ENCODE measurements at places on chromosomes 12 and 14. TPM values are rescaled to one million over a fixed set of nuclear protein-coding genes. Genes with fewer than 3 reads are reported as not detected.

DNA sequence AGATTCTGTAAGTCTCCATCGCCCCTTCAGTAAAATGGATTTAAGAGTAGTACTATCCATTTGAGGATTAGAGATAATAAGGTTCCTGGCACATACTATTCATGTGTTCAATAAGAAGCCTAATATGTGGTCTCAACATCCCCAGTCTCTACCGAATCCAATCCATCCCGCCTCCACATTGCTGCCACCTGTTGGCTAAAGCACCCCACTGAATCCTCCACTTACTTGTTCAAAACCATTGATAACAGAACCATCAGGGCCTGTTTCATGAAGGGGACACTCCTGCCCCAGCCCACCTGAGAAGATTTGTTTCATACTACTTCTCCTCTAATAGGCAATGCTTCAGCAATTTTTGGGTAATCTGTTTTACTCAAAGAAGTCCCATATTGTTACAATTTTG, 147.5 kb downstream of the SLC2A13 start:
- no peak overlapping the region for H3K4me3 ChIP-seq
- H3K4me1 ChIP-seq: peaks cover 23% of the 10 kb centered on the region
- H3K27ac ChIP-seq: no peak overlapping the region
- no peaks in the 10 kb centered on the region for H3K36me3 ChIP-seq

The ZBTB1 gene
- 24.7 TPM for total RNA-seq

The FOXN4 gene
- 0.37 TPM for total RNA-seq

The GALNT9 gene
- 0.90 TPM for total RNA-seq

The FKBP3 gene
- total RNA-seq: 118 TPM

DNA sequence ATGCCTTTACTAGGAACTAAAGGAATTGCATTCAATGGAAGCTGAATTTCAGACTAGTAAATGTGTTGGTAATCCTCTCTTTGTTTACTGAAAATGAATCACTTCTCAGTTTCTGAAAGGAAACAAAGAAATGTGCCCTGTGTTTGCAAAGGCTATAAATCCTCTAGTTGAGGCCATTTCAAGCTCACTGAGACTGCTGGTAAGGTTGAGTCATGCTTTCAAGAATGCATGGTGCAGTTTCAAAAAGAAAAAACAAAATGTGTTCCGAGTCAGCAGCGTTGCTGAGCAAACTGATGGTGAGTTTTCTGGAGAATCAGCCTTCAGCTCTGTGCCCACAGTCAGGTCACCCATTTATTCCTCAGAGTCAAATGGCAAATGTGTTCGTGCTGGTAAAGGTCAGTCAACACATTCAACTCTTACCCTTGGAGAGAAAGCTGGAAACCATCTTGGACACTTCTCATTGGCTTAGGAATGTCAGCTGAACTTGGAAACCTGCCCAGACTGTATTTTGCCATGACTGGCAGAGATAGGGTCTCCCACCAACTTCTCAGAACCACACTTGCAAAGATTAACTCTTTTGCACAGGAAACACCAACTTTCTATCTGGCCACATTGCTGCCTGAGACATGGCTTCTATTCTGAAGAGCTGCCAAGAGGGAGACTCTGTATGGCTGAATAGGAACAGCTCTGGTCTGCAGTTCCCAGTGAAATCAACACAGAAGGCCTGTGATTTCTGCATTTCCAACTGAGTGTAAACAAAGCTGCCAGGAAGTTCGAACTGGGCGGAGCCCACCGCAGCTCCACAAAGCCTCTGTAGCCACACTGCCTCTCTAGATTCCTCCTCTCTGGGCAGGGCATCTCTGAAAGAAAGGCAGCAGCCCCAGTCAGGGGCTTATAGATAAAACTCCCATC, 484.4 kb downstream of the ATP23 start:
- no peaks in the 10 kb centered on the region for H3K27me3 ChIP-seq
- DNase-seq: peak; percentile 46
- peak overlapping the region; percentile 88 for H3K27ac ChIP-seq
- peaks cover 32% of the 10 kb centered on the region for H3K36me3 ChIP-seq
- H3K4me3 ChIP-seq: 0 out of 2 replicates have a peak overlapping the region, but pooled peaks have one; percentile 4

DNA sequence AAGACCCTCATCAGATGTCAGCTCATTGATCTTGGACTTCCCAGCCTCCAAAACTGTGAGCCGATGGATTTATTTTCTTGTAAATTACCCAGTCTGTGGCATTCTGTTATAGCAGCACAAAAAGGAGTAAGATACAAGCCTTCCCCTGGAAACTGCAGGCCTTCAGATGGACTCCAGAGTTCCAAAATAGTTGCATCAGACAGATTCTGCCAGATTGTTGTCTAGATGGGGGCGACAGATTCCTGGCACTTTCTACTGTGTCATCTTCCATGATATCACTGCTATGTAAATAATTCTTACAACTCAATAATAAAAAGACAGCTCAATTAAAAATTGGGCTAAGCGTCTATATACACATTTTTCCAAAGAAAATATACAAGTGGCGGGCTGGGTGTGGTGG, 17.2 kb upstream of the MARK3 start:
- DNase-seq: no peak
- H3K4me1 ChIP-seq: peaks cover 11% of the 10 kb centered on the region
- H3K27ac ChIP-seq: no peak overlapping the region
- peaks cover 5% of the 10 kb centered on the region for H3K27me3 ChIP-seq
- H3K36me3 ChIP-seq: peaks cover 7% of the 10 kb centered on the region
- no peak overlapping the region for H3K4me3 ChIP-seq

The TSHR gene
- not detected for total RNA-seq

The DNAJC22 gene
- 0.14 TPM for total RNA-seq

- no peak overlapping the region for H3K27ac ChIP-seq
- no peak for DNase-seq
- no peak overlapping the region for H3K4me3 ChIP-seq
Observed at GRCh38 chr12:94079566-94080340, 68.6 kb upstream of the PLXNC1 start.

DNA sequence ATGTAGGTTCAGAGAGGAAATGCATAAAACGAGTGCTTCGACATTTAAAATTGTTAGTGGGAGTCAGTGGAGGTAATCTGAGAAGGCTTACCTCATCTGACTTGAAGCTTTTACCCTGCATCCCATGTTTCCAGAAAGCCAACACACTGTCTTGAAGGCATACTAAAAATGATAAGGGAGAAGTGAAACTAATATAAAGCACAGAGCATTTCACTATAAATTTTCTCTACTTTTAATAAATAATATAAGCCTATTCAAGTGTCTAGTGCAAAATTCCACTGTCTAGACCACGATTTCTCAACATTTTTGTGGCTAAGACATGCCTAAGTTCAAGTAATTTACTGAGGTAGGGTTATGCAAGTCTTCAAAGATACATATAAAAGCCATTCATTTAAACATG, 29.1 kb upstream of the CDKL1 start:
- no peak for DNase-seq
- no peak overlapping the region for H3K27ac ChIP-seq
- H3K4me3 ChIP-seq: no peak overlapping the region
- H3K36me3 ChIP-seq: peaks cover 10% of the 10 kb centered on the region
- no peaks in the 10 kb centered on the region for H3K4me1 ChIP-seq

DNA sequence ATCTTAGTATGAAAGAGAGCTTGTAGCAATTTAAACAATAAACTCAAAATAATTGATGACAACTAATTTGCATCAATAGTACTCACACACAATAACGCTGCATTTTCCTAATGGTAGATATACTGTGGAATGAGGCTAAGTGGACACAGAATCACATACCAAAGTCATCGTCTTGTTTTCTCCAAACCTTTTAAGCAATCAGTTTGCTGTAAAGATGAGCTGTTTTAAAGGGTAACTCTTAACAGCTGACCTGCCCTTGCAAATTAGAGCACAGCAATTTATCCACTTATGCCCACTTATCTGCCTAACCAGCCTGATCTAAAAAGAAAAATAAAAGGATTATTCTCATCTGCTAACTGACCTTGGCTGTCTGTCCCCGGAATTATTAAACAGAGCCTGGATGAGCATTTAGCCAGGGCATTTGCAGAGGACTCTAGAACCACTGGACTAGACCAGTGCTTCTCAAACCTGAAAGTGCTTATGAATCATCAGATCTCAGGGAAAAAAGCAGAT, 174.3 kb upstream of the BCL2L14 start:
- no peaks in the 10 kb centered on the region for H3K27me3 ChIP-seq
- 0 out of 2 replicates have a peak, but pooled peaks cover 2% of the 10 kb centered on the region for H3K36me3 ChIP-seq
- H3K27ac ChIP-seq: no peak overlapping the region
- no peak for DNase-seq
- peaks cover 18% of the 10 kb centered on the region for H3K4me1 ChIP-seq
- no peak overlapping the region for H3K4me3 ChIP-seq

DNA sequence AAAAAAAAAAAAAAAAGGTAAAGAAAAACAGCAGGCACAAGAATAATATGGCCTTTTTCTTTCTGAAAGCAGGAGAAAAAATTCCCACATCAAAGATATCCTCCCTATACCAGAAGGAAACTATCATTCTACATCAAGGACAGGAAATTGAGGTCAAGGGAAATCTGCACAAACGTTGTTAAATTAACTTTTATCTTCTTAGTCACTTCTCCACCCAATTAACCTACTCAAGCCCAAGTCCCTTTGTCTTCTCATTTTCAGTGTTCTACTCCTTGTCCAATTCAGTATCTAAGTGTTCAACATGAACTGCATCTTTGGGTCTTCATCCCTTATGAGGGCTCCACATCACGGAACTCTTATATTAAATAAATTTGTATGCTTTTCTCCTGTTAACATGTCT, 15.7 kb downstream of the NDUFA12 start:
- H3K4me3 ChIP-seq: no peak overlapping the region
- H3K36me3 ChIP-seq: peaks cover 5% of the 10 kb centered on the region
- peaks cover 5% of the 10 kb centered on the region for H3K4me1 ChIP-seq
- DNase-seq: no peak
- H3K27me3 ChIP-seq: no peaks in the 10 kb centered on the region
- no peak overlapping the region for H3K27ac ChIP-seq

- no peak overlapping the region for H3K27ac ChIP-seq
- H3K4me3 ChIP-seq: no peak overlapping the region
- H3K4me1 ChIP-seq: peaks cover 13% of the 10 kb centered on the region
- no peaks in the 10 kb centered on the region for H3K27me3 ChIP-seq
Observed at GRCh38 chr12:52190860-52191729, 719 bp downstream of the KRT80 start.

- peak overlapping the region; percentile 58 for H3K4me3 ChIP-seq
- peaks cover 7% of the 10 kb centered on the region for H3K27me3 ChIP-seq
- peak; percentile 70 for DNase-seq
- H3K36me3 ChIP-seq: no peaks in the 10 kb centered on the region
- H3K27ac ChIP-seq: no peak overlapping the region
- peaks cover 4% of the 10 kb centered on the region for H3K4me1 ChIP-seq
Observed at GRCh38 chr14:21300892-21301291, 21.0 kb downstream of the RPGRIP1 start.

- H3K27ac ChIP-seq: no peak overlapping the region
- H3K27me3 ChIP-seq: peaks cover 3% of the 10 kb centered on the region
- H3K4me1 ChIP-seq: peaks cover 14% of the 10 kb centered on the region
- H3K4me3 ChIP-seq: no peak overlapping the region
- DNase-seq: no peak
- H3K36me3 ChIP-seq: peaks cover 10% of the 10 kb centered on the region
Observed at GRCh38 chr12:127675936-127676335, 591.0 kb upstream of the TMEM132C start.

DNA sequence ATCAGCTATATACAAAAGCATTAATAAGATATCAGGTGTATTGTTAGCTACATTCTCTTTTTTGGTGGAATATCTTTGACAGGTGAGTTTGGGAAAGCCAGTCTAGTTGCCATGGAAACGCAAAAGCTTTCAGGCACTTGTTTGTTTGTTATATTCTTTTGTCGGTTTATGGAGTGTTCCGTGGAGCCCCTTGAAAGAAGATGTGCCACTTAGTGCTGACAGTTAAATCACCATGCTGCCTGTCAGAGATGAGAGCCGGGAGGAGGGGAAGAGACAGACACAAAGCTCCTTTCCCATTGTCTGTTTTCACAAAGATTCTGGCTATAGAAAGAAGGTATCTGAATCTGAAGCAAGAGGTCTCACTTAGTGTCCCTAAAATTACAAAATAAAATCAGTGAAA, 170.8 kb downstream of the SNAPC1 start:
- H3K36me3 ChIP-seq: no peaks in the 10 kb centered on the region
- H3K27ac ChIP-seq: no peak overlapping the region
- H3K4me3 ChIP-seq: no peak overlapping the region
- peaks cover 4% of the 10 kb centered on the region for H3K27me3 ChIP-seq
- peaks cover 63% of the 10 kb centered on the region for H3K4me1 ChIP-seq

DNA sequence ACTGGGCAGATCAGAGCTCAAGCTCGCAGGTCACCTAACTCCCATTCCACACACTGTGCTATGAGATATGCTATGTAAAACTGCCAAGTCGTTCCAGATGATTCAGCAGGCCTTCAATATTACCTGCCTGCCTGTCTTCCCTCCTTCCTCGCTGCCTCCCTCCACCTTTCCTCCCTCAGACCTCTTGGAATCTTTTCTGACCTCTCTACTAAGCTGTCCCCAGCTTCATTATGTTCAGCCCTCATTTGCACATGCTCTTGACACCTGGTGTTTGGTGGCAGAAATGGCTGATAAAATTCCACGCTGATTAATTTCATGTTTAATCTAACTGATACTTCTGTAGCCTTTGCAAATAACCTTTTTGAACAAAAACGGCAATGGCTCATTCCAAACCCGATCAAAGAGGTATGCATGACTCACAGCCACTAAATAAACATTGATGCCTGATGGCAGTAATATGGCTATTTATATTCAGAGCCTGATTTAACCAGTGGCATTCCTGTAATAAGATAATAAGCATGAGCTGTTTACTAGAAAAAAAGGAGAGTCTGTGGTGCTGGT, 130.8 kb upstream of the EGLN3 start:
- H3K27me3 ChIP-seq: peaks cover 17% of the 10 kb centered on the region
- peaks cover 6% of the 10 kb centered on the region for H3K4me1 ChIP-seq
- H3K4me3 ChIP-seq: no peak overlapping the region
- no peak for DNase-seq

DNA sequence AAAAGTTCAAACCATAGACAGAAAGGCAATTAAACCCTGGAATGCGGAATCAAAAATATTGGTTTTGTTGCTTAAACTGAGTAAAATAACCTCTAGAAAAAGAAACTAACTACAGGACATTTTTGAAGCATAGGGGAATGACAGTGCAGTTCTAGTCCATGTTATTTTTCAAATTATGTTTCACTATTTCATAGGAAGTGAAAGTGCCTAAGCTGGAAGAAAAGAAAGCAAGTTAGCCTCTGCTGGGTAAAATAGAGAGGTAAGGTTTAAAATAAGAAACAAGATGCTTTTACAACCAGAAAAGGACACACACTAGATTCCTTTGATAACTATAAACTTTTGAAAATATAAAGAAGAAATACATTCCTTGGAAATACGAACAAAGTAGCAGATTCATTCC, 1.1 kb downstream of the CLECL1 start:
- no peak for DNase-seq
- H3K27ac ChIP-seq: no peak overlapping the region
- peaks cover 4% of the 10 kb centered on the region for H3K27me3 ChIP-seq
- H3K36me3 ChIP-seq: no peaks in the 10 kb centered on the region
- no peak overlapping the region for H3K4me3 ChIP-seq

- no peak overlapping the region for H3K4me3 ChIP-seq
- no peaks in the 10 kb centered on the region for H3K27me3 ChIP-seq
- H3K4me1 ChIP-seq: peaks cover 3% of the 10 kb centered on the region
- no peak for DNase-seq
- H3K27ac ChIP-seq: no peak overlapping the region
Observed at GRCh38 chr14:45145214-45145613, 9.5 kb downstream of the FANCM start.

Measured in WTC11 (cell line).